Stimulated activated CD4-positive, alpha-beta T cell treated with anti-CD3 and anti-CD28 coated beads, Interleukin-2, amount 100 ng/mL, for 24 hours (primary cell): ENCODE measurements at places on chromosomes 6 and 20.

DNA sequence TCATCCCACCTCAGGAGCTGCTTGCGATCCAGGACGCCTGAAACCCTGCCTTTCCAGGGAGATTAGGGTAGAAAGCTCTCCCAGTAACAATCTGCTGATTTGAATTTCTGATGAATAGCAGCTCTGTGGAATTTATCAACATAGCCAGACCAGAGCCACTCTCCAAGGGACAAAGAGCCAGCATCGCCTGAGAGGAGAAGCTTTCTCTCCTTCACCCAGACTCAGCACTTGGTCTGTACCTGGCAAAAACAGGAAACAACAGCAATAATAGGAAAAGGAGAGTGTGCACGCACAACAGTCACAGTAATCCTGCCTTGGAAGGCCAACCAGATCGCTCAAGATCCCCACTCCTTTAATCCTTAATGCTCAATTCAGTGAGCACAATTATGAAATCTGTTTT lies 22.3 kb upstream of the ROS1 start:
- DNase-seq = no peak

DNA sequence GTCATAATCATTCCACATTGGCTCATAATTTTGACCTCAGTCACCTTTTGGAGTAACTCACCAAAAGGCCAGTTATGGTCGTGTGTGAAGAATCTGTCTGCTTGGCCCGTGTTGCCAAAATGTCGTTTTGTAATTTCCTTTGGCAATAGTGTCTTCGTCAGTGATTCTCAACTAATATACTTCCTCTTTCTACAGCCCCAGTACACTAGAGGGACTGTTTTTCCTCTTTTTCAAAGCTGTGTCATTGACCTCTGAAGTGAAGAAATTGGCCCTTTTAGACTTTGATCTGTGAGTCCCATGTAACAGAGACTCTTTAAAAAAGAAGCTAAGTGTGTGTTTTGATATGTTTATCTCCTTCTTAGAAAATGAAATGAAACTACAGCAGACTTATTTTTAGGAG lies 5.2 kb downstream of the FOXO3 start:
- no peak for DNase-seq

DNA sequence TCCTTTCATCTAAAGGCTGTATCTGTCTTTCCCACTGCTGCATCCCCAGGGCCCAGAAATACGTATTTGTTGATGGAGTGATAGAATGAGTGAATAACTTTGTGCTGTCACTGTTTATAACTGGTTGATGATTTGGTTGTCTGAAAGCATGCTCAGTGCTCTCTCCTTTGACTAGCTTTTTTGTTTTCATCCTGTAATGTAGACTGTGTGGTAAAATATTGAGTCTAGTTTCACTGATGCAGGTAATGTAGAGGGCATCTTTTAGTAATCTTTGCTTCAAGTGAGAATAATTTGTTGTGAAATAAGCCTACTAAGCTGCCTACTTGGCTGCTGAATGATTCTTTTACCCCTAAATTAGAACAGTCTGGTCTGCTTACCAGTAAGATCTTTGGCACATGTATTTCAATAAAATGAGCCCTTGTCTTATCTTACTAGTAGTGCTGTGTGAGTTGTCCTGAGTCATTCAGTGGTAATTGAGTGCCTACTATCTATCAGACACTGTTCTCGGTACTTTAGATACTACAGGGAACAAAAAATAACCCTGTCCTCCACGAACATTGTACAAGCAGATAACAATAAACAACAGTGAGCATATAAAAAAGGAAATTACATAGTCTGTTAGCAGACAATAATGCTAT lies 39.9 kb downstream of the MAPK14 start:
- DNase-seq = no peak

DNA sequence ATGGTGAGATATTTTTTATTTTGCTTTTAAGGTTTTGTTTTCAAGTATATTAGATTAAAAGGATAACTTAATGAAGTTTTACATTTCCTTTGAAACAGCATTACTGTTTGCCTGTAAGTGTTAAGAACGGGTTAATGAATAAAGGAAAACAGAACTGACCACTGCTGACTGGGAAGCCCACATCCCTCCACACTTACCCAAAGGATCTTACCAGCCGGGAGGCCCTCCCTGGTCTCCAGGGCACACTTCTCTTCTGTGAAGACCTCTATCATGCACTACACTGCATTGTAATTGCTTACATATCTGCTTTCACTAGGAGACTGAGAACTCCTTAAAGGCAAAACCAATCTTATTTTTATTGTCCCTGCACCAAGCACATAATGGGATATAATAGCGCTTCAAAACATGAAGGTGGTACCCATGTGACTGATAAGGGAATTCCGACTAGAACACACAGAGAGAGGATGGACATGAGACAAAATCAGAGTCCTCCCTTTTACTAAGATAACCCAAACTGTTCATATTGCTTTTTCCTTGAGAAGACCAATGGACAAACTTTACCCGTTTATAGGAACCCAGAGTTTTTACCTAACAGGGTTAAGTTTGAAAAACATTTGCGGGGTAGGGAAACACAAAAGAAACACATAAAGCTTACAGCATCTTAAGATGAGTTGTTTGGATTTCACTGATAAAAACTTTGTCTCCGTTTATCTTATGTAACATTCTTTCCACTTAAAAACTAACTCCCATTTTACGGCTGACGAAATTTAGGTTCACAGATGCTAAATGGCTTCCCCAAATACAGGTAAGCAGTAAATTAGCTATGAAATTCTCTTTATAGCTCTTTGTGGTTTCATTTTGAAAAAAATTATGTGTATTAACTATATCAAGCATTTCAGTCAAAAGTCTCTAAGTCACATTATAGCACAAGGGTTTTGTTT lies 8.7 kb downstream of the EZR start:
- DNase-seq = no peak

DNA sequence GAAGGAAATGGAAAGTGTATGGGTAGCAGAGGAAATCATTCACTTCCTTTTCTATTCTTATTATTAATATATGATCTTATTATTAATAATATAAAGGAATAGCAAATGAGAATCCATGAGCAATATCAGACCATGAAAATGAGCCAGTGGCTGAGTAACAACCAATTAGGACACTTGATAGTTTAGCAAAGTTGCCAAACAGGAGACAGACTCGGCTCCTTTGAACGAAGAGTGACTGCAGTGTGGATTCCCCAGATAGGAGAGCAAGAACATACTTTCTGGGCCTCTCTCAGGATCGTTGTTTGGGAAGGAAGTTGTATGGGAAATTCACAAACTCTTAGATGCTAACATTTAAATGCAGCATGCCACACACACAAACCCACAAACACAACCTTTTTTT lies 222.0 kb downstream of the KHDC1L start:
- DNase-seq = no peak

DNA sequence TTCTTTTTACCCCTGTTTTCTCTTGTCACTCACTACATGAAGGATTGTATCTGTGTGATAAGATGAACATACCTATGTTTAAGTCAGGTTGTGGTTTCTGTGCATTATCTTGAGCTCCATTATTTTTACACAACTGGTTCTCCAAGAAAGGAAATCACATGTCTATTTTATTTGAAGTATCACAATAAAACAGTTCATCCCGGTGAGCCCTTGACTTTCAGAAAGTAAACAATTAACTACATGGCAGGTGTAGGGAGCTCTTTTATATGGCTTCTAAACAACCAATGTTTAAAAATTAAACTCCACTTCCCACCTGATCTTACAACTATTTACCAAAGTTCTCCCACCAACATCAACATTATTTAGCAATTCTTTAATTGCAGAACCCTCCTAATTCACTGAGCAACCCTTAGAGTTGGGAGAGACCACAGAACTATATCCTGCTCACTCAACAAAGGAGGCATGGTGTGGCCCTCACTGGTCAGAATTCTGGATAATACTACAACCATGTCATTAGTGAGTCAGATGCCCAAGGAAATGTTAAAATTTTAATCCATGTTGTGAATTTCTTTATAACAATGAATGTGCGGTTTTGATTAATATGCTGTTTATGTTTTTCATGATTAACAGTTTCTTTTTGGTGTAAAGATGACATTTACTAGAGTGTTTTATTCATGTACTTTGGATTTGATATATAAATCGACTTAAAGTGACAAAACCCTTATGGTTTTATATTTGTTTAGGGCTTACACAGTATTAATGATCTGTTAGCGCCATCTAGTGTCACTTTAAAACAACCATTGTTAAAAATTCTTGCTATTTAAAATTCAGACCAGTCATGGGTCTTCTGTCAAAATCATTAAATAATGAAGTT lies 50.0 kb upstream of the SCGN start:
- no peak for DNase-seq

DNA sequence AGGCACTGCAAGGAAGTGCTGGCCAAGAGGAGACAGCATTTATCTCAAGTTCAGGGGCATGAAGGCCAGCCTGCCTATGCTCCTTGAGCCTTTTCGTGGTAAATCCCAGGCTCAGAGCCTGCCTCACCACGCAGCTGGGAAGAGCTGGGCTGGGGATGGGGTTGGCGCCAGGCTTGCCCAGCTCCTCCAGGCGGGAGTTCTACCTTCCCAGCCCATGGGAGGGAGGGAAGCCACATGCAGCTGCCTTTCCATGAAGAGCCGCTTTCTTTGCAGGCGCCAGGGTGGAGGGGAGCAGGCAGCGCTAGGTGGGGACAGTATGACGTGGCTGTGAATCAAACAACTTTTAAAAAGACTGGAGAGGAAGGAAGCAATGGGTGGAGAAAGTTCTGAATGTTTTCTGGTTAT lies 19.5 kb upstream of the SIRT5 start:
- DNase-seq = no peak

DNA sequence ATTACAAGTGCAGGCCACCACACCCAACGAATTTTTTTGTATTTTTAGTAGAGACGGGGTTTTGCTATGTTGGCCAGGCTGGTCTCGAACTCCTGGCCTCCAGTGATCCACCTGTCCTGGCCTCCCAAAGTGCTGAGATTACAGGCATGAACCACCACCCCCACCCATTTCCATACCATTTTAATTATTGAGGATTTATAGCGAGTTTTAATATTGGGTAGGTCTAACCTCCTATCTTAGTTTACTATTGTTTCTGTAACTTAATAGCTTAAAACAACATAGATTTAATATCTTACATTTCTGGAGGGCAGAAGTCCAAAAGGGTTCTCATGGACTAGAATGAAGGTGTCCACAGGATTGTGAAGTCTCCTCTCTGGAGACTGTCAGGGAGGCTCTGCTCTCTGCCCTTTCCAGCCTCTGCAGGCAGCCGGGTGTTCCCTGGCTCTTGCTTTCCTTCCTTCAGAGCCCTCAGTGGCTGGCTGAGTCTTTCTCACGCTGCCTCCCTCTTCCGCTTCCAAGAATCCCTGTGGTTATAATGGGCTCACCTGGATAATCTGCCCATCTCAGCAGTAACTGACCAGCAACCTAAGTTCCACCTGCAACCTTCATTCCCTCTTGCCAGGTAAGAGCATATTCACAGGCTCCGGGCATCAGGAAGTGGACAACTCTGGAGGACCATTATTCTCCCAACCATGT lies 18.6 kb upstream of the BCAS4 start:
- DNase-seq = no peak

DNA sequence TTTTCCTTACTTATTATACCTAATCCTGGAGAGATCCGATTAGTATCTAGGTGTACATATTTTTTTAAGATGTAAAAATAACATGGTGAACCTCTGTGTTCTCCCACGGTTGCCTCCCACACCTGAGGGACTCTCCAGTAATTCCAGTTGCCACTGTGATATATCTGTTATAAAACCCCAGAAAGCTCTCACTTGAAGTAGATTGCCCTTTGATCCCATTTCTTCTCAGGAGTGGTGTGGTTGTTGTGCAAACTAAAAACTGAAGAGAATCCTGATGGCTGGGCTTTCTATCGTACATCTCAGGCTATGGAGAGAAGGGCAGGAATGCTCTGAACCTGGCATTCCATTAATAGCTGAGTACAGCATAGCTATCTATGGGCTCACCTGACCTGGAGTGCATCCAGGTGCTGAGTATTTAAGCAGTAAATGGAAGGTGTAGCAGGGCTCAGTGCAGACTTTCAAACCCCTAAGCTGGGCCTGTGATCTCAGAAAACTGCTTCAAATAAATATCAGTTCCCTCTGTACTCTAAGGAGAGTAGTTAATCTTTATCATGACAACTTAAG lies 41.0 kb downstream of the VGLL2 start:
- no peak for DNase-seq

GRCh38 chr6:5086294-5086890 lies 1.3 kb downstream of the PPP1R3G start:
- DNase-seq = peak; percentile 7

DNA sequence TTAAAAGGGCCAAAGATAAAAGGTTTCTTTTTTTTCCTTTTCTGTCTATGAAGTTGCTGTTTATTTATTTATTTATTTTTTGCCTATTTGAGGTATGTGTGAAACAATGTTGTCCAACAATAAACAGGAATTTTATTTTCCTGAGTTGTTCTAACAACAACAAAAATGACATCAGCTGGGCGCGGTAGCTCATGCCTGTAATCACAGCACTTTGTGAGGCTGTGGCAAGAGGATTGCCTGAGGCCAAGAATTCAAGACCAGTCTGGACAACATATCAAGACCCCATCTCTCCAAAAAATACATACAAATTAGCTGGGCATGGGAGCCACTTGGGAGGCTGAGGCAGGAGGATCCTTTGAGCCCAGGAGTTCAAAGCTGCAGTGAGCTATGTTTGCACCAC lies 44.1 kb downstream of the MGME1 start:
- DNase-seq = no peak

DNA sequence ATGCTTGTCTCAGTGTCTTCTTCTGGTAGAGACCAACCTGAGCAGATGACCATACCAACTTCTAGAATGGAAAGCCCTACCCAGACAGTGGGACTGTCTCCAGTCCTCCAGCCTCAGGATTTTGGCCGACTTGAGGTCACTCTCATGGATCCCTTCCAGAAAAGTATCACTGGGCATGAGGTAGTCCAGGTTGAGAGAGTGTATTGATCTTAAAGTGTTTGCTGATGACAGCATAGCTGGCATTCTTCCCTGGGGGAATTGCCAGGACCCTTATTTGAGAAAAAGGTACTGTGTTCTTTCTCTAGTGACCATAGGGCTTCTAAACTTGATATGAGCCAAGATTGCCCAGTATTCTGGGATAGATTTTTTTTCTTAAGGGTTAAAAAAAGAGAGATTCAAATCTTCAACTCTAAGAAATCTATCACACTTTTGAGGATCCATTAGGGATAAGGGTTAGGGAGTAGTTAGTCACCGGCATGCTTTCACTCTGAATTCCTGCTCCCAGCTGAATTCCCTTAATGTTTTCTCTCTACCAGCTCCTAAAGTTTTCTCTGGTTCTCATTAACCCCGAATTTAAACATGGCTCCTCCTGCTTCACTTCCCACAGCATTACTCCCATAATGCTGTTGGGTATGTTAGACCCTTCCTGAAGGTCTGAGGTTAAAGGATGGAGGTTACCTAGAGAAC lies 73.6 kb upstream of the FLRT3 start:
- DNase-seq = no peak

- DNase-seq = no peak
Observed at GRCh38 chr6:90183587-90184333, 112.9 kb downstream of the BACH2 start.

DNA sequence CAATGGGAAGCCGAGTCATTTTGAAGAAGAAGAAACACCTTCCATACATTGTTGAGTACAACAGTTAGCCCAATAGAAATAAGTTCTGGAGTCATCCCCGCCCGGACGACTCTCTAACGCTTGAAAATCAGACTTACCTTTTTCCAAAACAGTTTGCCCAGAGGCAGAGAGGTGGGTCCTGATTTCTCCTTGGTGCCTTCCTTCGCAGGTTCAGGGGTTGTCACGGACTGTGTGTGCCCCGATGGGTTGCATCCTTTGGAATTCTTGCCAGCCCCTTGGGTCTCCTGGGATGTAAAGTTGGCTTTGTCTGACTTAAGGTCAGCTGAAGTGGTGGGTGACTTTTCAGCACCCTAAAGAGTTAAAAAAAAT lies 85.3 kb downstream of the BCAS1 start:
- DNase-seq = no peak
